ENCODE measurements at places on chromosomes 13 and 19.

DNA sequence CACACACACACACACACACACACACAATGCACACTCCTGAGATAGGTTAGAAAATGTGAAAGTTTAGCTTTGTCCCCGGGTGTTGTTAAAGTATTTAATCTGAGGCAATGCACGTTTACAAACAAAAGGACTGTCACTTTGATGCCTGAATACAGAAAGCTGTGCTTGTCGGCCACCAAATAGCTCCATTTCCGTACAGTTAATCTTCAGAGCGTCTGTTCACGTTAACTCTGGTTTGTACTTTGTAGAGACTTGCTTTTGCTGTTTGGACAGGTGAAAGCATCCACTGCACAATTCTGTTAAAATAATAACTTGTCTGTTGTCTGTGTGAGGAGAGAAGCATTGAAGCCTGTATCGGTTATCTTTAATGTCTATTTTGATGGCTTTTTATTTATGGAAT, 267.8 kb downstream of the FGF9 start:
- no peak for DNase-seq

DNA sequence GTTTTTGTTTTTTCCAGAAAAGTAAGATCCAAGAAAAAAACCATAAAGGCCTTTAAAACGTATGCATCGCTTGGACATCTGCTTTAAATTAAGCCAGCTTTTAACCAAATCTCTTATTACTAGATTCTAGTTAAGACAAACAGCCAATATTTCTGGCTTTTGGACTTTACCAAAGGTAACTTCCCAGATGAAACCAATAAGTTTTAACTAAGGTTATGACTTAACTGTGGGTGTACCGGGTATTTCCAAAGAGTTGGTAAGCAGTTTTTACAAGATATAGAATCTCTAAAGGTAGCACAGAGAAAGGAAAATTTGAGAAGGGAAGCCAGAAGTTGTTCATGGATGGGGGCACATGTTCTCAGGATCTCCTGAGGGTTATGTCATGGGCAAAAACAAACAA, 34.0 kb downstream of the CEACAM1 start:
- no peak for DNase-seq

GRCh38 chr19:40438284-40438683, 5.9 kb downstream of the SERTAD3 start:
- DNase-seq = no peak

DNA sequence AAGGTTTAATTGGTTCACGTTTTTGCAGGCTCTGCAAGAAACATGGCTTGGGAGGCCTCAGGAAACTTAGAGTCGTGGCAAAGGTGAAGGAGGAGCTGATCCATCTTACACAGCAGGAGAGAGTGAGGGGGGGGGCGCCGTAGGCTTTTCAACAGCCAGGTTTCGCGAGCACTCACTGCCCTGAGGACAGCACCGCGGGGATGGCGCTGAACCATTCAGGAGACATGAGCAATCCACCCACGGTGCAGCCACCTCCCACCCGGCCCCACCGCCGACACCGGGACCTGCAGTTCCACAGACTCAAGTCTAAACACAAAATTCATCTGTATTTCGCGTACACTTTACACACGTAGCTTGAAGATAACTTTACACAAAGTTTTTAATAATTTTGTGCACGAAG, 73.6 kb downstream of the KDM4B start:
- no peak for DNase-seq

DNA sequence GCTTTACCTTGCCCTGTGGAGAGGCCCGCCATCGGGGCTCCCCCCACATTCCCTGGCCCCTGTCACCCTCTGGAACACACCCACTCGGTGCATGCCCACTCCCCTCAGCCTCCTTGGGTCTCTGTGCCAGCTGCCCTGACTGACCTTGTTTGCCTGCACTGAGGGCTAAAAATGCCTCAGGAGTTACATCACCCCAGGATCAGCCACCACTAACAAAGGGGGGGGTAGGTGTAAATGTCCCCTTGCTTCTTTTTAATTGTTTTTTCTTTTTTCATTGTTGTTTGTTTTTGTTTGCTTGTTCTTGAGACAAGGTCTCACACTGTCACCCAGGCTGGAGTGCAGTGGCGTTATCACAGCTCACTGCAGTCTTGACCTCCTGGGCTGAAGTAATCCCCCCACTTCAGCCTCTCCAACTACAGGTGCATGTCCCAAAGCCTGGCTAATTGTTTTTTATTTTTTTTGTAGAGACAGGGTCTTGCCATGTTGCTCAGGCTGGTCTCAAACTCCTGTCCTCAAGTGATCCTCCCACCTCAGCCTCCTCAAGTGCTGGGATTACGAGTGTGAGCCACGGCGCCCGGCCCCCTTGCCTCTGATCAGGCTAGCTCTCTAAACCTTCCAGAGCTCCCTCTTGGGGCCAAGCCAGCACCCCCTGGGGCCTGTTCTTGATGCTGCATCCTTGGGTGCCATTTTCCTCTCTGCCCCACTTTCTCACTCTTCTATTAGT, 297.1 kb downstream of the UQCRFS1 start:
- no peak for DNase-seq

- DNase-seq = no peak
Measured at GRCh38 chr13:41970022-41970421, 9.1 kb upstream of the VWA8 start.

- DNase-seq = no peak
Measured at GRCh38 chr13:96816874-96817273, 177.4 kb downstream of the OXGR1 start.

- DNase-seq = no peak
Measured at GRCh38 chr13:79044415-79044814, 361.6 kb downstream of the RBM26 start.

GRCh38 chr19:30681162-30682100, 309.2 kb downstream of the ZNF536 start:
- DNase-seq = no peak

DNA sequence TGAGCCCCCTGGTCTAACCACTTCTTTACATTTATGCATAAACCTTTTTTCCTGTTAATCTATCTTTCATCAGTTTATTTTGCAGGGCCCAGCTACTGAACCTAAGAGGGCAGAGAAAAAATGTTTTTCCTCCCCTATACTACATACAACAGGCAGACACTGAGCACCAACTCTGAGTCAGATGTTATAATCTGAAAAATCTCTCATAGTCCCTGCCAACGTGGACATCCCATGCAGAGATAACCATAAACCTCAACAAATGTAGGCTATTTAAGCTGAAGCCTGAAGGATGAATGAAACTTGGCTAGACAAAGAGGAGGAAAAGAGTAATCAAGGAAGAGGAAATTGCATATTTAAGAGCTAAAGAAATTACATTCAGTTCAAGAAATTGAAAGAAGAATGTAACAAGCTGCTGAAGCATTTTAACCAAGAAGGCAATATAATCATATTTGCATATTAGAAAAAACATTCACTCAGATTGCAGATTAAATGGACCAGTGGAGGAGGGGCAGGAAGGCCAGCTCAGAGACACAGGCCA, 2.6 kb downstream of the NEK3 start:
- no peak for DNase-seq

Measured in T1000 (cell line).